Stomach (tissue), 19 donors: ENCODE measurements at places on chromosomes 7 and 10. TPM values are rescaled to one million over a fixed set of nuclear protein-coding genes. Genes with fewer than 3 reads are reported as not detected.

Gene CYP3A5
- 424 TPM for total RNA-seq

- DNase-seq, result no peak
Measured at GRCh38 chr10:122981066-122981464, 864 bp downstream of the PSTK start.

DNA sequence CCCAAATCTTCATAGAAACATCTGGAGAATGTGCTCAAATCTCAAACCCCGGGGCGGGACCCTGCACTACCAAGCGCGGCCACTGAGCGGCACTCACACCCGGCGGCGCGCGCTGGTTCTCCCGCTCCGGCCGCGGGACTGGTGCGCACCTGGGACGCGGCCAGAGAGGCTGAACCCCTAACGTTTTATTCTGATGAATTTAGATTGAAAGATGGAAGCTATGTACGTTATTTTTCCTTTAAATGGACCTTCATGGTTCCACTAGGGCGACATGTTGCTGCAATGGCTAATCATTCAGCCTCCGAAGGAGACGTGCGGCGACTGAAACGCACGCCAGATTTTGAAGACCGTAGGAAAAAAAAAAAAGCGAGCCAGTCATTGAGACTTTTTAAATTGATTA lies 107.0 kb upstream of the INSIG1 start:
- peak; percentile 72 for DNase-seq

- DNase-seq, result peak; percentile 55
Measured at GRCh38 chr7:159015454-159016410, 128.9 kb downstream of the VIPR2 start.

GRCh38 chr10:50554995-50555568 lies 68.7 kb downstream of the SGMS1 start:
- no peak for DNase-seq

DNA sequence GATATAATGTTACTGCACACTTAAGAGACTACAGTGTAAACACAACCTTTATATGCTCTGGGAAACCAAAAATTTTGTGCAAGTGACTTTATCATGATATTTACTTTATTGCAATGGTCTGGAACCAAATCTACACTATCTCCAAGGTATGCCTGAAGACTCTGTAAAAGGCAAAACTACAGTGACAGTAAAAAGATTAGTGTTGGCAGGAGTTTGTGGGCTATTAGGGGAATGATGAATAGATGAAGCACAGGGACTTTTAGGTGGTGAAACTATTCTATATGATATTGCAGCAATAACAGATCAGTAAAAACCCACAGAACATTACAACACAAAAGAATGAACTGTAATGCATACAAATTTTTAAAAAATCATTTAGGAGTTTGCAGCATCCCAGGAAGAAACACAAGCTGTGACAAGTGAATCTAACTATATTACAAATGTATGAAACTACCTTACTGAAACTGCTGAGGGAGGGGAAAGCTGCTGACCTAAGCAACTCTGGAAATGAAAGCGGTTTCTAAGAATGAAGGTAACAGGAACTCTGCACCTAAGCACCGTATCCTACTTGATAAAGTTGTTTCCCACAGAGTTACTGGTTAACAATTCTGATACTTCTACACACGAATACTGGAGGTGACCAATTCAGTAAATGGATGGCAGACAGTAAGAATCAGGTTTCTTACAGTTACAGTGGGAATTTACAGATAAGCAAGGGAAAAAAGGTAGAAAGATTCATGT lies 82.6 kb downstream of the ATE1 start:
- DNase-seq, result no peak

Gene SLC13A4
- not detected for total RNA-seq

- DNase-seq, result no peak
Measured at GRCh38 chr7:84236398-84236797, 41.8 kb upstream of the SEMA3A start.

- no peak for DNase-seq
Measured at GRCh38 chr7:51244053-51244452, 72.6 kb downstream of the COBL start.

- DNase-seq, result no peak
Measured at GRCh38 chr7:20206104-20206896, 10.9 kb downstream of the MACC1 start.

Gene PNLIP
- total RNA-seq, result not detected

GRCh38 chr10:103512591-103513379 lies 19.3 kb downstream of the NEURL1 start:
- DNase-seq, result peak; percentile 92

- DNase-seq, result no peak
Measured at GRCh38 chr10:23293973-23294590, 50.5 kb downstream of the C10orf67 start.

Gene AVL9
- total RNA-seq, result 19.6 TPM

GRCh38 chr10:23067337-23067736 lies 28.0 kb upstream of the MSRB2 start:
- no peak for DNase-seq

- DNase-seq, result no peak
Measured at GRCh38 chr7:140484479-140484878, 5.2 kb upstream of the MKRN1 start.

Gene NEBL
- 1.2 TPM for total RNA-seq

- DNase-seq, result peak; percentile 50
Measured at GRCh38 chr7:25619963-25620799, 391.9 kb upstream of the NPVF start.

Gene URGCP
- 29.2 TPM for total RNA-seq

GRCh38 chr10:71782221-71782916 lies 9.0 kb upstream of the VSIR start:
- no peak for DNase-seq

DNA sequence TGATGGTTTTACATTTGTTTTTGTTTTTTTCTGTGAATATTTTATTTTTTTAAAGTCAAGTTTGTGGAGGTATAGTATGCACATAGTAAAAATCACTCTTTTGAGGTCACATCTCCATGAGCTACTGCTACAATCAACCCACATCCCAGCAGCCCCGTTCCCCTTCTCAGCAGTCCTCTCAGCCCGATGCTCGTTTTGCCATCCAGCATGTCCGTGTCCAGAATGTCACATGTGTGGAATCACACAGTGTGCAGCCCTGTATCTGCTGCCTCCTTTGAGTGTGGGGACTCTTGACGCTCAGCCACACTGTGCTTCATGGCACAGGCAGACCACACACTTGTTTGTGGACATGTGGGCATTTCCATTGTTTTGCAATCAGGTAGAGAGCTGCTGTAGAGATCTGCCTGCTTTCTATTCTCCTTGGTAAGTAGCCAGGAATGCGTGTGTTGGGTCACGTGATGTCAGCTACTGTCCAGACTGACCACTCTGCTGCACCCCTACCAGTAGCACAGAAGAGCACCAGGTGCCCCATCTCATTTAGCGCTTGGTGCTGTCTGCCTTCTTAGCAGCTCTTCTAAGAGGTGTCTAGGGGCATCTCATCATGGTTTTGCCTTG lies 71.6 kb upstream of the CAMK2B start:
- no peak for DNase-seq

DNA sequence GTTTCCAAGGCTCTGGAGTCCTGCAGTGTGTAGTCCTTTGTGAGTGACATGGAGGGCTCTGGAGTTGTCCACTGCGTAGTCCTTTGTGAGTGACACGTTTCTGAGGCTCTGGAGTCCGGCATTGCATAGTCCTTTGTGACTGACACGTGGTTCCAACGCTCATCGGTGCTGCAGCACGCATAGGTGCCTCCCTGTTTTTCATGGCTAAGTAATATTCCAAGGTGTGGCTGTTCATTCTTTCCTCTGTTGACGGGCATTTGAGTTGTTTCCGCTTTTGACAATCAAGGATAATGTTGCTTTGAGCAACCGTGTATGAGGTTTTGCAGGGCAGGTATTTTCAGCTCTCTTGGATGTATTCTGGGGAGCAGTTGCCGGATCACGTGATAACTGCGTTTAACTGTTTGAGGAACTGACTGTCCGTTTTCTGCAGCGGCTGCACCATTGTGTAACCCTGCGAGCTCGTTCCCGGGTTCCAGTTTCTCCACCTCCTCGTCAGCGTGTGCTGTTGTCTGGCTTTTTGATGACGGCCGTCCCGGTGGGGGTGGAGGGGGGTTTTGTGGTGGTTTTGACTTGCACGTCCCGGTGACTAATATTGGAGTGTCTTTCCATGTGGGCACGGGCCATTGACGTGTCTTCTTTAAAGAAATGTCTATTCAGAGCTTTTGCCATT lies 21.1 kb downstream of the FAM20C start:
- DNase-seq, result no peak

DNA sequence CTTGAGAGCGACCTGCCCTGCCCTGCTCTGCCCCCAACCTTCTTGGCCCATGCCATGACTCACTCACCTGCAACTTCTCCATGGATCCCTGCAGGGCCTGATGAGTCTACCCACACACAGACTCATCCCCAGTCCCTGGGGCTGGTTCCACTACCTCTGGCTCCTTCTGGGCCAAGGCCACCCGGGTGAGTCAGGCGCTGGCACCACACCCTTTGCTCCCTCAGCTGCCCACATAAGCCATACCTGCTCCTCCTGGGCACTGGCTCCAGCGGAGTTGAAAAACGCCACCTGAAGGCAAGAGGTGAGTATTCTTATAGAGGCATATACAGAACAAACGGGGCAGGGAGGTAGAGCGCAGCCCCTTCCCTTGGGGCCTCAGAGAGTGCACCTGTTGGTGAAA lies 16.2 kb upstream of the MTPAP start:
- no peak for DNase-seq

- no peak for DNase-seq
Measured at GRCh38 chr10:118210276-118210675, 131.8 kb downstream of the FAM204A start.

DNA sequence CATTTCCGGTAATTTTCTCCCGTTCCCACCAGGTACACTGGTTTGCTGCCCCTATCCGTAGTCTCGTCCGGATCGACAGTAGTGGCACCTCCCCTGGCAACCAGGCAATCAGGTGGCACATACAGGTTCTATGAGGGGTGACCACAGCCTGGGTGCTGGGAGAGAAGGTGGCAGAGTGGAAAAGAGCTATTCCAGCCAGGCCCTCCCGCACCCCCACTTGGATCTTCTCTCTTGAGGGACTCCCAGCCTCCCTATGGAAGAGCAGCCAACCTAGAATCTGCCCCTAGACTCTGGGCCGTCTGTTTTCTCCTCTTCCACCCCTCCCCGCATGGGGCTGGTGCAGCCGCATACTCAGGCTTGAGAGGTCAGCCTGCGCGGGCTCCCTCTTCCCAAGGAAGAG lies 58.6 kb downstream of the GPR26 start:
- DNase-seq, result no peak
